Activated T-cell treated with anti-CD3 and anti-CD28 coated beads, Interleukin-2, amount 50 U/mL, for 24 hours (primary cell): ENCODE measurements at places on chromosomes 7 and 10.

GRCh38 chr7:116724560-116725231, 52.7 kb downstream of the MET start:
- no peak for DNase-seq

GRCh38 chr7:103687272-103687671, 241.3 kb upstream of the SLC26A5 start:
- no peak for DNase-seq

GRCh38 chr10:130029209-130029608, 65.1 kb upstream of the EBF3 start:
- DNase-seq: no peak

DNA sequence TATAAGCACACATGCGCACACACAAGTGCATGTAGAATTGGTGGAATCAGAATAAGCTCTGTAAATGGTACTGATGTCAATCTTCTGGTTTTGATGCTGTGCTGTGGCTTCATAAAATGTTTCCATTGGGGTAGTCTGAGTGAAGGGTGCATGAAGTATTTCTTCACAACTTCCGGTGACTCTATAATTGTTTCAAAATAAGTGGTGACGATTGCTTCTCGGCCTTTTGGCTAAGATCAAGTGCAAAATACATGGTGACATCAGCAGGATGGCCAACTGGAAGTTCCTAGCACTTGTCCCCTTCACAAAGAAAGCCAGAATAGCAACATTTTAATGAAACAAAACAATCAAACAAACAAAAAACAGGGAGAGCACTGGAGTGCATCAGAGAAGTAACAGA, 41.6 kb upstream of the CAMK2B start:
- DNase-seq: no peak

DNA sequence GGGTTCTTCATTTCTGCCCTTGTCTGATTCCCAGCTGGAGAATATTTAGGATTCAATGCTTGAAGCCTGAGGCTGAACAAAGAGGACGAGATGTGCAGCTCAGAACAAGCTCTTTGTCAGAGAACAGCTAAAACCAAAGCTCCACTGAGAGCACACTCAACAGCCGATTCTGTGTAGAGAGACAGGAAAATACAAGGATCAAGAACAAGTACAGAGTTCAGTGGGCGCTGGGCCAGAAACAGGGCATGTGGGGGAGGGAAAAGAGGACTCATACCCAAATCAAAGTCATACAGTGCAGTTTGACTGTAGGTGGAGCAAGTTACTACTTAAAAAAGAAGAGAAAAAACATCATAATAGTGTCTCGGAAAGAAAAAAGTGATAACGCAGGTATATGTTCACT, at the start of gene AGMO:
Gene AGMO (minus strand): TSS at position 181 of the 400 bp plus-strand sequence.
- no peak for DNase-seq

GRCh38 chr10:7043055-7043653, 367.7 kb downstream of the SFMBT2 start:
- DNase-seq: no peak

DNA sequence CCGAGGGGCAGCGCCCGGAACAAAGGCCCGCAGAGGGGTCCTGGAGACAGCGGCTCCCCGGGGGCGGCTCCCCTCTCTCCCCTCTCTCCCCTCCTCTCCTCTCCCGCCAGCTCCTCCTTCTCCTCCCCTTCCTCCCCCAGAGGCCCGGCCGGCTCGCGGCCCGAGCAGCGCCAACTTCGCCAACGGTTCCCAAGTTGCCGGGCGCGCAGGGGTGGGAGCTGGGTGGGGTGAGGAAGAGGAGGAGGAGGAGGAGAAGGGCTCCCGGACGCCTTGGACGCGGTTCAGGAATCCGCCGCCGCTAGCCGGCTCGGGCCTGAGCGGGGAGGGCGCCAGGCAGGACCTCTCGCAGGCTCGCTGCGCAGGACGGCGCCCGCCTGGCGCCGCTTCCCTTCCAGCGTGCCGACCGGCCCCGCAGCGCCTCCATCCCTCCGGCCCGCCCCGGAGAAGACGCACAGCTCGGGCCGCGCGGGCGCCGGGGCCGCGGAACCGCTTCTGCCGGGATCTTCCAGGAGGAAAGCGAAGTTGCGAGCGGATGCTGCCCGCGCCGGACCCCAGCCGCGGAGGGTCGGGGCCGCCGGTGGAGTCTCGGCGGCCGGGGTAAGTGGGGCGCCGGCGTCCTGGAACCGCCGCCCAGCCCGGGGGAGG, at the start of gene CHST3:
Gene CHST3 (plus strand): TSS at position 298 of the 645 bp plus-strand sequence. CDS start 41,448 bp downstream, outside the sequence.
- peak; percentile 54 for DNase-seq

- no peak for DNase-seq
Observed at GRCh38 chr7:154568346-154568745, 434.6 kb downstream of the PAXIP1 start.

GRCh38 chr7:91941450-91941849, 788 bp downstream of the AKAP9 start:
- peak; percentile 42 for DNase-seq

DNA sequence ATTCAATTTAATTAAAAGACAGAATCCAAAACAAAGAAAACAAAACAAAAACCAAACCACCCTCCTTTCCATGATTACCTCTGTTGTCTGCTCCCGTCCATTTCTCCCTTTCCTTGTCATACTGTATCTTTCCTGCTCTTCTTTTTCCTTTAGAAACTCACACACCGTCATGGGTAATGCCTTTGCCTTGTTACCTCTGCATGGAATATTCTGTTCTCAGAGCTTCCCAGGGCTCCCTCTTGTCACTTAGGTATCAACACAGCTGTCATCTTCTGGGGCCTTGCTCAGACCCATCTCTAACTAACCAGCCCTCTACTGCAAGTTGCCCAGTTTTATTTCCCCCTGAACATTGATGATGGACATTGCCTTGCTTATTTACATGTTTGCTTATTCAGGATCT, 30.2 kb upstream of the GIMAP8 start:
- no peak for DNase-seq

DNA sequence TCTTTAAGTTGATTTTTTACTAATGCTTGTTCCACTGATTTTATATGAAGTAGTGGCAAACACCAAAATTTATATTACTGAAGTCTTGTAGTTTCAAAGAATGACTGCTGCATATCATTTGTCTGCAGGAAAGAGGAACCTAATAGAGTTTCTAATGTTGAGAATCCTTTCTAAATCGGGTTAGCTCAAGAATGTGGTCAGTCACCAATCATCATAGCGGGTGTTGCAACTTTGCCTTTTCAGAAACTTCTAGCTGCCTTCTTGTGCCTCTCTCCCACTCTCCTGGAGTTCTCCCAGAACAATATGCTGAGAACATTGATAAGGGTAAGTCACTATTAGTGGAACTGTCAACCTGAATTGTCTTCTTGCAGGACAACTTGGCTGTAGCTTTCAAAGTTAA, 524.8 kb upstream of the SORCS1 start:
- DNase-seq: no peak

GRCh38 chr7:127322832-127323493, 69.5 kb downstream of the ZNF800 start:
- DNase-seq: no peak

- peak; percentile 69 for DNase-seq
Observed at GRCh38 chr7:1961701-1962276, 271.0 kb downstream of the MAD1L1 start.

- DNase-seq: no peak
Observed at GRCh38 chr7:41816111-41816510, 113.2 kb upstream of the INHBA start.

- DNase-seq: no peak
Observed at GRCh38 chr7:158068853-158069252, 518.8 kb downstream of the PTPRN2 start.

- DNase-seq: no peak
Observed at GRCh38 chr7:95690367-95690947, 81.9 kb upstream of the DYNC1I1 start.

- no peak for DNase-seq
Observed at GRCh38 chr10:124991835-124992234, 49.9 kb downstream of the ZRANB1 start.

- no peak for DNase-seq
Observed at GRCh38 chr7:22094413-22095342, 149.0 kb upstream of the CDCA7L start.

- DNase-seq: no peak
Observed at GRCh38 chr10:19964625-19965024, 148.4 kb downstream of the PLXDC2 start.

GRCh38 chr10:117936566-117936965, 110.2 kb downstream of the RAB11FIP2 start:
- no peak for DNase-seq

GRCh38 chr10:73808021-73808815, 3.2 kb downstream of the NDST2 start:
- DNase-seq: no peak

DNA sequence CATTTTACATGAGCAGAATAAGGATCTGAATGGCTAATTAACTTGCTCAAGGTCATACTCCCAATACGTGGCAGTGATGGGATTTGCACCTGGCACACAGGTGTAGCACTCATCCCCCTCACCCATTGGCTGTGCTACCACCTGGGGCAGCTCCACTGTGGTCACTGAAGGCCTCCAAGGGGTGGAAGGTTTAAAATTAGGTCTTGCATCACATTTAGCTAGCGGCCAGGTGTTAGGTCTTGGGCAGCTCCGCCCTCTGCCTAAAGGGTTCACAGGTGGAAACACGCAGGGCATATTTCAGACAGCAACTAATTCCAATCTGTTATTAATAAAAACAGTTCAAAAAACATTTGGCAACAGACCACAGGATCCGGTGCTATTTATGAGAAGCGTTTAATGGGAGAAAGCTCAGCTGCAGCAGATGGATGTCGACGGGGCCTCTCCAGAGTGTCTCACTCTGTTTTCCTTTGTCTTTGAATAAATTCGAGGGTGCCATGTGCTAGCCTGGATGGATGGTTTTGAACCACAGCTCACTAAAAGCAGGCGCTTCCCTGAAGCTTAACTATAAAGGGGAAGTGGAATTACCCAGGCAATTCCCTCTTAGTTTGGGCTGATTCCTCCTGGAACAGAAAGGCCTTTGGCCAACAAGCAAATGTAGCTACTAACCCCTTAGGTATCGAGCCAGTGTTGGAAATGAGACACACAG, 1017.6 kb downstream of the TYW1 start:
- DNase-seq: no peak

DNA sequence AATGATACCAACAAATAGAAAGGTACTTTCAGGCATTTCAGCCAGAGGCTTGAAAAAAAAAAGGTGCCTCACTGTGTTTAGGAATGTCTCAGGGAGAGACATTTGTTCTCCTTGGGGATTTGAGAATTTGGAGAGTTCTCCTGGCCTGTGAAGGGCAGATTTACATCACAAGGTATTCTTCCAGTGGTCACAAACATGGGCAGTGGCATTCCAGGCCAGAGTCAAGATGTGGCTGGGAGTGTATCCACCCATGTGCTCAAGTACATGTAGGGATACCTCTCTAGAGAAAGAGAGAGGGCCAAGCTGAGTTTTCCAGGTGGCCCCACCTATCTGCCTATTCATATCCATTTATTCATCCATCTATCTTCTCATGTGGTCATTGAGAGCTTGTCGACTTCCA, 253.8 kb downstream of the LRMDA start:
- DNase-seq: no peak

DNA sequence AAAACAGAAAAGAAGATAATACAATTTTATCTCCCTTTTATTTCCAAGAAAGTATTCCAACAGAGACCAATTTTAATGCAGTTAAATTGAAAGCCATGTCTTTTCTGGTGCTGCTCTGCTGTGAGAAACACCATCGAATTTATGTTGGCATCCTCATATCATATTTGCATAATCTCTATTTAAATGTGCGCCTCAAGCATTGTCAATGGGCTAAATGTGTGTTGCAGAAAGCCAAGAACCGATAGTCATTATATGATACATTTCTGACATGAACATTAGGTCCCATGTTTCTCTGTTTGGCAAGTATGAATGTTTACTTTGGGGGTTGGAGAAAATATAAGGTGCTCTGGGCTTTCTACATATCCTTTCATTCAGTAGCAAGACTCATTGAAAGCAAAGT, 1023.5 kb upstream of the CELF2 start:
- no peak for DNase-seq

DNA sequence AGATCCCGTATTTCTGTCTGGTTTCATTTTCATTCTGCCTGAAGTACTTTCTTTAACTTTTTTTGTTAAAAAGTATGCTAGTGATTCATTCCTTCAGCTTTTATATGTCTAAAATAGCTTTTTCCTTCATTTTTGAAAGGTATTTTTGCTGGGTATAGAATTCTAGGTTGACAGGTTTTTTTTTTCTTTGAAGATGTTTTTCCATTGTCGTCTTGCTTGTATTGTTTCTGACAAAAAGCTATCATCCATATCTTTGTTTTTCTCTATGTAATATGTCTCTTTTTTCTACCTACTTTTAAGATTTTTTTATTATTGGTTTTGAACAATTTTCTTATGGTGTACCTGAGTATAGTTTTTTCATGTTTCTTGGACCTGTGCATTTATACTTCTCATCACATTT, 8.2 kb downstream of the CUTC start:
- no peak for DNase-seq

DNA sequence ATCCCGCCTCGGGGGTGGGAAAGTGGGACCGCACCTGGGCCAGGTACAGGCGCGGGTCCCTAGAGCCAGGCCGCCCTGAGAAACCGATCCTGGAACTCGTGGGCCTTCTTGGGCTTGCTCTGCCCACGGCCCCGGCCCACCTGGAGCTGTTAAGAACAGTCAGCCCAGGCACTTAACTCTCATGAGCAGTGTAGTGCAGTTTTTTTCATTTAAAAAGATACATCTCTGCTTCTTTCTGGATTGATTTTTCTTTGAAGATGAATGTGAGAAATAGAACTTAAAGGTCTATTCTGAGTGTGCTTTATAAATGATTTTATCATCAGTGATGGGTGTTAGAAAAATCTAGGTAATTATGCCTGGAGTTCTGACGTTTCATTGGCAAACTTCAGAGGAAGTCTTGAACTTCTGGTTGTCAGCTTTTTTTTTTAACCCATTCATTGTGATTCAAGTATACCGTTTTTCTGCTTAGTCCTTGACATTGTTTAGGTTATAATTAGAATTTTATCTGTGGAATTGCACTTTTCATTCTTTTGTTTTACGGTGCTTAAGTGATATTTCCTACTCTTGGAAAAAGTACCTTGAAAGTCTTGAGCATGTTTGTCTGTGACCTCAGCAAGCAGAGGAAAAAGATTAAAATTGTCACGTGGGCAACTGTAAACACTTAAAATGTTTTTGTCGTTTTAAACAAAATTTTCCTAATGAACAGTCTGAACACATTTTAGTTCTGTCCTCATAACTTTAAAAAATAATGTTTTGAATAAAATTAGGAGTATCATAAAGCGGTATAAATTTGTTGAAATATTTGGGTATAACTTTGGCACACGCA, 906 bp downstream of the CDK1 start:
- no peak for DNase-seq

GRCh38 chr7:41912426-41912825, 209.5 kb upstream of the INHBA start:
- no peak for DNase-seq

GRCh38 chr10:44427479-44427878, 42.6 kb upstream of the CXCL12 start:
- no peak for DNase-seq

DNA sequence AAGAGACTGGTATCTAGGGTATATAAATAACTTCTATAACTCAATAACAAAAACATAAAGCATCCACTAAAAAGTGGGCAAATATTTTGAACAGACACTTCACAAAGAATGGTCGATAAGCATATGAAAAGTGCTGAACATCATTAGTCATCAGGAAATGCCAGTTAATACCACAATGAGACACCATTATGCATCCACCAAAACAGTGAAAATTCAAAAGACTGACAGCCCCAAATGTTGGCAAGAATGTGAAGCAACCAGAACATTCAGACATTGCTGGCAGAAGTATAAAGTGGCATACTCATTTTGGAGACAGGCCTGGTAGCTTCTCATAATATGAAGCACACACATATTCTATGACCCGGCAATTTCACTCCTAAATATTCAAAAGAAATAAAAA, 26.5 kb upstream of the GSAP start:
- no peak for DNase-seq
